WTC11 (cell line): ENCODE measurements at places on chromosomes 1 and 21.

GRCh38 chr1:27872802-27873551 is 633 bp downstream of the THEMIS2 start:
- peak; percentile 40 for DNase-seq

GRCh38 chr1:9716404-9717192 is 65.1 kb downstream of the PIK3CD start:
- DNase-seq, result no peak

GRCh38 chr1:95067568-95067967 is 5.2 kb downstream of the ALG14 start:
- DNase-seq, result no peak

- no peak for DNase-seq
These were observed 58.5 kb downstream of the FGGY start for GRCh38 chr1:59355361-59355760.

DNA sequence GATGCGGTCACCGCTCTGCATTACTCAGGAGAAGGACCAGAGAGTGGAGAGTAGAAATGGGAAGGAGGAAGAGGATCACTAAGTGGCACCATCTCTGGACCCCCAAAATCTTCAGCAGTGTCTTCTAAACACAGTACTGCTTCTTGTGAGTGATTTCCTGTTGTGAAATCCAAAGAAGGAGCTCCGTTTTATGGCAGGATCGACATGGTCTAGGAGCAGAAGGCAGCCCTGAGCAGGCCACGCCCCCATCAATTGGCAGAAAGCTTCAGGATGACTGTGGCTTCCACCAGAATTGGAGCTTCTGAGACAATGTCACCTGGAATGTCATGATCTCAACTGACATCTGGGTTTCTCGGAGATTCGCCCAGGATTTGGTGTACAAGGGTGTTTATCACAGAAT is 171.5 kb downstream of the ADSS2 start:
- DNase-seq, result no peak
